Tibial nerve (tissue), 4 donors: ENCODE measurements at places on chromosomes 3 and 15. TPM values are rescaled to one million over a fixed set of nuclear protein-coding genes. Genes with fewer than 3 reads are reported as not detected.

DNA sequence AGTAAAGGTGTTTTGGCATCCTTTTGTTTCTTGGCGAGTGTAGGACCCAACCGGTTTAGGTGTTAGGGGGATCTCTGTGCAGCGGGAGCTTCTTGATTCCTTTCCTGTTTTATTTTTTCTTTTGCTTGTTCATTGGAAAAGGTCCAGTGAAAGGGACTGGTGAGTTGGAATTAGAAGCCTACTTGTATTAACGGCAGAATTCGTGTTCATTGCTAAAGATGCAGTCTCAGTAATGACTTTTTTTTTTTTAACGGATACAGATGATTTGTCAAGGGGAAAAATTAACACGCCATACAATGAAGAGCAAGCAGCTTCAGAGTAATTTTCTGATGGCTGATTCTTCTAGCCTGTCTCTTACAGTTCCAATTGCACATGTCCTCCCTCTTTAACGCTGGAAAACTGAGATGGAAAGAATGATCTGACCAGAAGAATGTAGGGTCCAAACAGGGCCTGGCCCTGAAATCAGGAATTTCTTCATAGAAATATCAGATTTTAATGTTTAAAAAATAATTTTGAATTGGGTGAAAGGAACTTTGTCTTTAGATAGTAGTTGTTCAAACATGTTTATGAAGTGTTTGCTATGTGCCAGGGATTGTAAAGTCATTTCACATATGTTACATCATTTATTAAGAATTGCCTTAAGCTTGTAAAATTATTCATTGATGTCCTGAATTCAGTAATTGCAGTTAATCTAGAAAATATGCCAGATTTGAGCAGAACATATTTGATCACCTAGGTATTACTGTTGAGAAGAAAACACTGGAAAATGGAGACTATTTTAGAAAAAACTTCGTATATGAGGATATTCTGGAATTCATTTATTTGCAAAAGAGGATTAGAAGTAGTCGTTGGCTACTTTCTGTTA, 1.4 kb downstream of the MAPK6 start:
- DNase-seq = no peak
- H3K27ac ChIP-seq = peak overlapping the region; percentile 96
- H3K4me1 ChIP-seq = no peaks in the 10 kb centered on the region
- H3K36me3 ChIP-seq = no peaks in the 10 kb centered on the region
- no peaks in the 10 kb centered on the region for H3K27me3 ChIP-seq
- peak overlapping the region; percentile 76 for H3K4me3 ChIP-seq

DNA sequence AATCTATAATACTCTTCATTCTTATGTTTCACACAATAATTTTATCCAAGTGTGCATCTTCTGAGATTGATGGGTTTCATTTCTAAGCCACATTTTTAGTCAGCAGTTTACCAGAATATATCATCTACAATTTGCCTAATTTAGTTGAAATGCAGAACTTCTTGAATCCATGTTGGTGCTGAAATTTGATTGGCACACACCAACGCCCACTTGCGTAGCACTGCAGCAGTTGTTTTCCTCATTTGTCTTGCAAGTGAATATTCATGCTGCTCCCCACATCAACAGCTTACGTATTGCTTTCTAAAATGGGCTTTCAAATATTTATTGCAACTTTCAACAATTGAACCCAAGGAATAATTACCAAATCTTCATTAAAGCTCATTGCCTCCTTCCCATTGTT, 87.8 kb upstream of the CTDSPL start:
- no peaks in the 10 kb centered on the region for H3K27me3 ChIP-seq
- H3K4me1 ChIP-seq = no peaks in the 10 kb centered on the region
- H3K36me3 ChIP-seq = peaks cover 6% of the 10 kb centered on the region
- no peak for DNase-seq

Gene ITIH1
- 4.1 TPM for total RNA-seq

GRCh38 chr15:68868296-68868695, 47.6 kb upstream of the ANP32A start:
- H3K27ac ChIP-seq = no peak overlapping the region
- no peaks in the 10 kb centered on the region for H3K4me1 ChIP-seq
- peaks cover 22% of the 10 kb centered on the region for H3K27me3 ChIP-seq
- H3K4me3 ChIP-seq = no peak overlapping the region

Gene LTF
- 0.30 TPM for total RNA-seq

- no peak overlapping the region for H3K4me3 ChIP-seq
- H3K36me3 ChIP-seq = no peaks in the 10 kb centered on the region
- no peak overlapping the region for H3K27ac ChIP-seq
- no peaks in the 10 kb centered on the region for H3K27me3 ChIP-seq
- no peak for DNase-seq
These were observed 1273.6 kb upstream of the GBE1 start for GRCh38 chr3:83034806-83035703.

- H3K27me3 ChIP-seq = no peaks in the 10 kb centered on the region
- no peak for DNase-seq
- no peaks in the 10 kb centered on the region for H3K4me1 ChIP-seq
These were observed 286.7 kb upstream of the SOX2 start for GRCh38 chr3:181425074-181425473.
